Stimulated activated CD8-positive, alpha-beta memory T cell treated with anti-CD3 and anti-CD28 coated beads, Interleukin-12 subunit alpha, Interleukin-12 subunit beta, amount 100 ng/mL, for 1 hour (primary cell): ENCODE measurements at places on chromosomes 1 and 21.
A peak's percentile ranks its signal among the peaks of the same experiment; 100 is the strongest.

- DNase-seq: no peak
These were observed 140.9 kb upstream of the CTTNBP2NL start for GRCh38 chr1:112255080-112255479.

DNA sequence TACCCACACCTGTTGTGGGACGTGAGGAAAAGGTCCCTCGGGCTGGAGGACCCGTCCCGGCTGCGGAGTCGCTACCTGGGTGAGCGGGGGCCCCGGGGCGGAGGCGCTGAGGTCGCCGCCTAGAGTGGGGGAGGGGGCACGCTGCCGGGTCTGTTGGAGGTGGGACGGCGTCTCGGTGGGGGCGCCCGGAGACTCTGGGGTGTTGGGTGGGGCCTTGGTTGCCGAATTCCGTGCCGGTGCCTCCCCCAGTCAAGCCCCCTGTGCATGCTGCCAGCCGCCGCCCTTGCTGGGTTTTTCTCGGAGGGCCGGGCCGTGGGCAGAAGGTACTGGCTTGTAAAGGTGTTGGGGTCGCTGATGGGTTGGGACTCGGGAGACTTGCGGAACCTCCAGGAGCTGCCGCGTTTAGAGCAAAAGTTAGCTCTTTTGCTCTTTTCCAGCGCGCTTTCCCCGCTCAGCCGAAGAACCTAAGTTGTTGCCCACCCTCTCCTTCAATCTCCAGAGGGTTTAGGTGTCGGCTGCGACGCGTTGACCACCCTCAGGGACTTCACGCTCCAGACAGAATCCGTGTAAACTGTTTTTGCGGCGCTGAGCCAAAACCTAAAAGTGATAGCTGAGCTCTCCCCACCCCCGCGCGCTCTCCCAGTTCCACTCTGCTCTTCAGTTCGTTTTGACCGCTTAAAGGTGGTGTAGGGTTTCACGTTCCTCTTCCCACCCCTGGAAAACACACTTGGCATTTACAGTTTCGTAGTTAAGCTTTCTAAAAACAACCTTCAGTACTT lies at the start of gene MPC2:
Gene MPC2 (minus strand): TSS at position 143 of the 779 bp plus-strand sequence. CDS start 1,231 bp downstream, outside the sequence.
- DNase-seq: peak; percentile 37

- DNase-seq: no peak
These were observed 56.0 kb upstream of the CCDC190 start for GRCh38 chr1:162916821-162917613.

GRCh38 chr1:39268112-39268581 lies 63.7 kb downstream of the MACF1 start:
- DNase-seq: no peak

- DNase-seq: no peak
These were observed 25.8 kb upstream of the LHX4 start for GRCh38 chr1:180204231-180204630.

DNA sequence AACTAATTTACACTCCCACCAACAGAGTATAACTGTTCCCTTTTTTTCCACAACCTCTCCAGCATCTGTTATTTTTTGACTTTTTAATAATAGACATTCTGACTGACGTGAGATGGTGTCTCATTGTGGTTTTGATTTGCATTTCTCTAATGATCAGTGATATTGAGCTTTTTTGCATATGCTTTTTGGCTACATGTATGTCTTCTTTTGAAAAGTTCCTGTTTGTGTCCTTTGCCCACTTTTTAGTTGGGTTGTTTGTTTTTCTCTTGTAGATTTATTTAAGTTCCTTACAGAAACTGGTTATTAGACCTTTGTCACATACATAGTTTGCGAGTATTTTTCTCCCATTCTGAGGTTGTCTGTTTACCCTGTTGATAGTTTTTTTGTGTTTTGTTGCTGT lies 375.2 kb downstream of the MATN1 start:
- no peak for DNase-seq

DNA sequence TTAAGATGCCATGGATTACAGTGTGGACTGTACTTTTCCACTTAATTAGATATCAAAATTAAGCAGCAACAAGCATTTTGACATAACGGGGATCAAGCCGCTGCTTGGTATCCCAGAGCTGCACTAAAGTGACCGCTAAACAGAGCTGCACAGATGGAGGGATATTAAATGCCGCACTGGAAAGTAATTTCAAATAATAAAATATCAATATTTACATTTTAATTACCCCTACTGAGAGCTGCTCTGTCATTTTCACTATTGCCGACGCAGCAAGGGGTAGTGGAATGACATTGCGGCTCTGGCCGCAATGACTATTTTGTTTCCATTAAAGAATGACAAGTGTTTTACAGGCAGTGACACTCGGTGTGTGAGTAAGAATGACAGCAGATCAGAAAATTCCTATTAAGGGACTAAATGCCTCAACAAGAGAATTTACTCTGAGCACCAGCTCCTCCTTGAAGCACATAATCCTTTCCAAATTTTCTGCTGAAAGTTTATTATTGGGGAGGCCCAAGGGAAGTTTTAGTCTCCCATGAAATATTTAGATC lies 109.1 kb upstream of the USH2A start:
- DNase-seq: no peak

DNA sequence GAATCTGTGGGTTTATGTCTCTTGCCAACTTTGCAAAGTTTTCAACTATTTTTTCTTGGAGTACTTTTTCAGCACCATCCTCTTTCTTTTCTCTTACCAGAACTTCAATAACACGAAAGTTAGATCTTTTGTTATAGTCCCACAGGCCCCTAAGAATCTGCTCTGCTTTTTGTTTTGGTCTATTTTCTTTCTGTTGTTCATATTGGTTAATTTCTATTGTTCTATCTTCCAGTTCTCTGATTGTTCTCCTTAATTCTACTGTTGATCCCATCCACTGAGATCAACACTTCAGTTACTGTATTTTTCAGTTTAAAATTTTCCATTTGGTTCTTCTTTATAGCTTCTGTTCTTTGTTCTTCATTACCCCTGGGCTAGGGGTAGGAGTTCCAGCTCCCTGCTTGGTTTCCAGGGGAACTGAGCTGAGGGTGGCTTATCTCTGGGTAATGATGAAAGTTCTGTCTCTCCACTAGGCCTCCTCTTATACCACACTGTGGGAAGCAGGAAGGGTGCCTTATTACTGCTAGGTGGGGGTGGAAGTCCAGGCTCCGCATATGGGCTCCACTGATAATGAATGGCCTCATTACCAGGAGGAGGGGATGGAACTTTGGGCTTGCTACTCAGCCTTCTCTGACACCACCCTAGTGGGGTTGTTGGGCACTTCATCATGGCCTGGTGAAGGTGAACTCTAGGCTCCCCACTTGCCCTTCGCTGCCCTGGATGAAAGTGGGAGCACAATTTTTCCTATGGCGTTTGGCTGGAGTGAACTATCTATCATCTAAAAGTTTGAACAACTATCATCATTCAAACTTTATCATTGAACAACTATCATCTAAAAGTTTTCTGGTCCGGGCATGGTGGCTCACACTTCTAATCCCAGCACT lies 39.3 kb downstream of the NAV1 start:
- no peak for DNase-seq

- DNase-seq: no peak
These were observed 88.9 kb upstream of the WLS start for GRCh38 chr1:68321084-68321685.

GRCh38 chr1:117240547-117240946 lies 29.8 kb upstream of the VTCN1 start:
- DNase-seq: no peak

- DNase-seq: no peak
These were observed 59.7 kb downstream of the KANK4 start for GRCh38 chr1:62259551-62259950.

DNA sequence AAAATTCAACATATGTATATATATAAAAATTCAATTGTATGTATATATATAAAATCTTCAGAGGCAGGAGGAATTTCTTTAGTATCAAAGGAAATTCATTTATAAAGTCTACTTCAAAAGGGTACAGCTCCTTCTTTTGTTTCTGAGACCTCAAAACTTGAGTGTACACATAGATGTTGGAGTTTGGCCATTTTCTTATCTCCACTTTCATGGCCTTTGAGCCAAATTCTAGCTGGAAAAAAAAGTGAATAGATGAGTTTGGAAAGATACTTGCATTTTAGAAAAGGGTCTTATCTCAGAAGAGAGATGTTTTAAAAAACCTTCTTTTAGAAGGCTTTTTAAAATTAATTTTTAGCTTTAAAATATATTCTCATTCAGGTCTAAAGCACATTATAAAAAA lies 103.2 kb downstream of the ATF6 start:
- DNase-seq: no peak

DNA sequence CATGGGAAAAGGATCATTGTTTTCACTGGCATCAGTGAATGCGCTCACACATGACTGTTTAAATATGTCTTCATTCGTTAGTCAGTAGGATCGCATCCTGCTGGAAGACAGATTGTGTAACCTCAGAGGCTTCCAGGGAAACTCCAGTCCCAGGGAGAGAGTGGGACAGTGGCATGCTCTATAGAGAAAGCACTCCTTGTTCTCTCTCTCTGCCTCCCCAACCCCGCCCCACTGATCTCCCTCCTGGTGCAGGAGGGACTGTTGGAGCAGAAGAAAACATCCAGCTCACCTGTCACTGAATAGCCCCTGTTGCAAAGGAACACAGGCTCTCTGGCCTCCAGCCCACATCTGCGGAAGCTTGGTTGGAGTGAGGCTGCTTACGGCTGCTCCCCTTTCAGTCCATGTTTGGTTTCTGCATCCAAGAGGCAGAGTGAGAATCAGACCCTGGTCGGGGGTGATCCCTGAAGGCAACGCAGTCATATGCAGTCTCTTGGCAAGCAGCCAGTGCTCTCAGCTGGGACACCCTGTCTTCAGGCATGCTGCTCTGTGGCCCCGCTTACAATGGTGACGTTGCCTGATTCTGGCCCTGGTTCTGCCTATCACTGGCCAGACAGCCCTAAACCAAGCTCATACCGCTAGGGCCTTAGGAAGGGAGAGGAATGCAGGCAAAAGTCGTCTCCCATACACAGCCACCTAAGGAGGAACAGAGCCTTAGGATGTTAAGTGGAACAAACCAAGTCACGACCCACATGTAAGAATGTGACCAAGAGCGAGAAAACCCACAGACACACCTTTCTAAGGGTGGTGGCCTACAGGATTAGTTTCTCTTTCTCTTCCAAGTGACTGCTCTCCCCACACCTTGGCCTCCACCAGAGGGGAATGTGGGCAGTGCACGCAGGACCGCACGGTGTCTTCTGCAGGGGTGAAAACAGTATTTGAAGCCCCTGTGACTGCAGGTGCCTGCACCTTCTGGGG lies 39.7 kb downstream of the BACE2 start:
- DNase-seq: no peak

- DNase-seq: no peak
These were observed 23.3 kb downstream of the TOMM20 start for GRCh38 chr1:235105051-235106043.

- no peak for DNase-seq
These were observed 93.7 kb downstream of the HHIPL2 start for GRCh38 chr1:222454186-222454585.

DNA sequence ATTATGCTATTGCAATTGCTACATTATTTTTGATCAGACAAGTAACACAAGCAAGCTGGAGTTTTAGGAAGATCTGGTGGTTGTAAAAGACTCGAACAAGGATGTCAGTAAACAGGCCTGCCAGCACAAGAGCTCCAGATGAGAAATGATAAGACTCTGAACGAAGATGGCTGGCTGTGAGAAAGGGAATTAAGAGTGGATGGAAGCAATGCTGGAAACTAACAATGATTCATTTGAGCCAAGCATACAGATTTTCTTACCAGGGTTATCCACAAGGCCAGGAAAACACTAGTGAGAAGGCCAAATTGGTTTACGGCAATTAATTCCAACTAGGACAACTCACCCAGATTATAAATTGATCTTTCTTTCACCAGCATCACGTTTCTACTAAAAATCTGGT lies 54.2 kb downstream of the NRIP1 start:
- no peak for DNase-seq

GRCh38 chr1:178220094-178220493 lies 126.2 kb downstream of the RASAL2 start:
- no peak for DNase-seq

GRCh38 chr1:8704866-8705506 lies 112.5 kb downstream of the RERE start:
- DNase-seq: no peak

DNA sequence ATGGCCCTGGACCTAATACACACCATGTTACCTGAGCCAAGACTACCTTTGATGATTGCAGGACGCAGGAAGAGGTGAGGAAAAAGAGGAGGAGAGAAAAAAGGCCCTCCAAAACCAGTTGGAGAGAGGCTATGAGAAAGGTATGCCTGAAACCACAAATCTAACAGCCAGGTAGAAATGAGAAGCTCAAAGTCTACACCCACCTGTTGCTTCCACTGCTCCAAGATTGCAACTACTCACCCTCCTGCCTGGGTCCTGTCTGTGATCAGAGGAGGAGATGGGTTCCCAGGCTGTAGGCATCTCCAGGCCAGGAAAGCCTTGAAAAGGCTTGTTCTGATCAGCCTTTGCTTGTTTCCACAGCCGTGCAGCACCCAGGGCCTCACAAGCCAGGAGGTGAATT lies 307.8 kb upstream of the USP24 start:
- DNase-seq: no peak

GRCh38 chr1:33152685-33153432 lies 29.0 kb downstream of the TRIM62 start:
- no peak for DNase-seq

DNA sequence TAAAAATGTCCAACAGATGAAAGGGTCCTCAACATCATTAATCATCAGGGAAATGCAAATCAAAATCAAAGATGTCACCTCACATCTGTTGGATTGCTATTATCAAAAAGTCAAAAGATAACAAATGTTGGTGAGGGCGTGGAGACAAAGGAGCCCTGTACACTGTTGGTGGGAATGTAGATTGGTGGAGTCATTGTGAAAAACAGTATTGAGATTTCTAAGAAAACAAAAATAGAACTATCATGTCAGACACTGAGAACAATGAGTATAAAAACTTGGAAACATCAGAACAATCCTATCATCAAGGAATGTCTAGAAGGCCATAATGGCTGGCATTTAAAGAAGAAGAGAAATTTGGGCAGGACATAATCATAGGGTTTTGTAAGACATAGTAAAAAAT lies 209.2 kb upstream of the PTGFR start:
- no peak for DNase-seq

- DNase-seq: no peak
These were observed 48.9 kb downstream of the PSMG1 start for GRCh38 chr21:39134288-39134810.

GRCh38 chr1:232952514-232953499 lies 2.4 kb downstream of the NTPCR start:
- peak; percentile 4 for DNase-seq

- DNase-seq: no peak
These were observed 32.1 kb downstream of the LAMC2 start for GRCh38 chr1:183218027-183218618.

GRCh38 chr1:236064674-236065508 lies at the start of gene NID1:
TSS of gene NID1 (minus strand) at chr1:236065090. CDS start at chr1:236065079, 11 bp downstream.
- DNase-seq: no peak

DNA sequence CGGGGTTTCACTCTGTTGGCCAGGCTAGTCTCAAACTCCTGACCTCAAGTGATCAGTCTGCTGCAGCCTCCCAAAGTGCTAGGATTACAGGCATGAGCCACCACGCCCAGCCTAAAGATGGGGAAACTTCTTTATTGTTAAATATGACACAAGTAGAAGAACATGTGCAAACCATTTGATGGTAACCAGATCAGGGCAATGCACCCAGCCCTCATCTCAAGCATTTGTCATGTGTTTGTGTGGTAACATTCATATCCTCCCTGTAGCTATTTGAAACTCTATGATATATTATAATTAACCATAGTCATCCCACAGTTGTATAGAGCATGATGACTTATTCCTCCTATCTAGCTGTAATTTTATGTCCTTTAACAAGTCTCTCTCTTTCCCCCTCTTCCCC lies 119.5 kb upstream of the TMPRSS2 start:
- DNase-seq: no peak

- no peak for DNase-seq
These were observed 171.2 kb downstream of the TTLL7 start for GRCh38 chr1:83827741-83828140.
